ENCODE measurements at places on chromosomes 1 and 21. TPM values are rescaled to one million over a fixed set of nuclear protein-coding genes. Genes with fewer than 3 reads are reported as not detected.

The KRTAP12-3 gene
- not detected for total RNA-seq

The FAM151A gene
- not detected for total RNA-seq

The ARHGAP30 gene
- not detected for total RNA-seq

The S100A3 gene
- total RNA-seq = 12.7 TPM

The AGO3 gene
- 5.3 TPM for total RNA-seq

The PWP2 gene
- total RNA-seq = 39.1 TPM
